ENCODE measurements at places on chromosomes 6 and 20. TPM values are rescaled to one million over a fixed set of nuclear protein-coding genes. Genes with fewer than 3 reads are reported as not detected.

DNA sequence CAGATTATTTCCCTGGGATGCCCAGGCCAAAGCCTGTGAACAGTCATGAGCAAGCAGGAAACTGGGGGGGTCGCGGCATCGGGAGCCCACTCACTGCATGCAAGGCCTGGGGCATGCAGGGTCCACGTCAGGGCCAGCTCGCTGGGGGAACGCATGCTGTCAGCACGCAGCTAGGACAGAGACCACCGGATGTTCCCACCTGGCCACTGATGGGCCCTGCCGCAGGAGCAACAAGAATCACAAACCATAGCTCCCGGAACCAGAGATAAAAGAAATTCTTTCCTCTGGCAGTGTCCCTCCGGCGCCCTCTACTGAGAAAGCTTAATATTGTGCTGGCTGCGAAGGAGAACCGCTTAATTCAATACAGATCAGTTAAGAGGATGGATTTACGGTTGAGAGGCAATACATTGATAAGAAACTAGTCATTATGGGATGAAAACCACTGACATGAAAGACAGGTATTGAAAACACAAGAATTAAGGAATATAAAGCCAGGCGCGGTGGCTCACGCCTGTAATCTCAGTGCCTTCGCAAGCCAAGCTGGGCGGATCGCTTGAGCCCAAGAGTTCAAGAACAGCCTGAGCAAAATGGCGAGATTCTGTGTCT, 32.6 kb downstream of the C6orf15 start:
- H3K4me3 ChIP-seq, result peak overlapping the region; percentile 43
- H3K27me3 ChIP-seq, result peaks cover 2% of the 10 kb centered on the region
- peaks cover 9% of the 10 kb centered on the region for H3K4me1 ChIP-seq
- DNase-seq, result peak; percentile 77
- H3K36me3 ChIP-seq, result no peaks in the 10 kb centered on the region
- H3K27ac ChIP-seq, result no peak overlapping the region

DNA sequence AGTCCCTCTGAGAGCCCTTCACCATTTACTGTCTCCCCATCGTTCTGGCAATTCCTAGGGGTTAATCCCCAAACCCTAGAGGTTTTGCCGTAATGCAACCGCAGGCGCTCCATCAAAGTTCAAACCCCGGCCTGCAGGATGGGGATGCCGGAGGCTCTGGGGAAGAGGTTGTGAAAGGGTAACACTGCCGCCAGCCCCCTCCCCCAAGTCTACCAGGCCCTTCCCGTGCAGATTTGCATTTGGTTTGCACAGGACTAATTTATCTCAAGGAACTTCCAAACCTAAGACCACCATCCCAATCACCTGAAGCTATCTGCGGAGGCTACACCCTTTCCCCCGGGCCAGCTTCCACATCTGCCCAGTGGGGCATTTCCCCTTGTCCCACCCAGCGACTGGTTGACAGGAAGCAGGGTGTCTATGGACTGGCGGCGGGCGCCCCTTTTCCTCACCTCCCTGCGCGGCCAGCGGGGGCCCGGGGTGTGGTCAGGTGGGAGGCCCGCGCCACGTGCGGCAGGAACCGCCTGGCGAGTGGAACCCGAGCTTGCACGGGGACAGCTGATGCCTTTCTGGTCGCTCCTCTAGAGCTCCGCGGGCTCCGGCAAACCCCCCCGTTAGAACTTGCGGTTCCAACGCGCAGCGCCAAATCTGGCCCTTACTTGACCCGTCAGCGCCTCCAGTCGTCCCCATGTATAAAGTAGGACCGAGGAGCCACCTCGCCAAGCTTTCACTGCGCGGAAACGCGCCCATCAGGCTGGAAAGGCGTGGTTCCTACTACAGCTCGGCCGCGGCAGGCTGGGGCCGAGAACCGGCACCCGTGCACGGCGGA, 9.4 kb upstream of the SLC4A11 start:
- no peaks in the 10 kb centered on the region for H3K36me3 ChIP-seq
- peak; percentile 46 for DNase-seq
- peaks cover 19% of the 10 kb centered on the region for H3K27me3 ChIP-seq
- H3K27ac ChIP-seq, result no peak overlapping the region

DNA sequence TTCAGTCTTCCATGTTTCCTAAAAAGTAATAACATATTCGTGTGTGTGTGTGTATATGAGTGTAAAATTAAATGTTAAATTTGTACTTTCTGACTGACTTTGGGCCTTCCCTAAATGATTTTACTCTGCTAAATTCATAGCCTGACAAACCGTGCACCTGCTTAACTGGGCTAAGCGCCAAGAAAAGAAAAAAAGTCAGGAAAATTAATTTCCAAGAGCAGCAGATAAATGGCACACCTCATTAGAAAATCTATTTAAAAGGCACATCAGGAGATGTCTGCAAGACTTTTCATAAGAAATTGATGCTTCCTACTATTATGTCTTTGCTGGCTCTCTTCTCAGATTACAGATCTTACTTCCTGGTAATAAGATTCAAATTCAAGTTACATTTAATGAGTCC, 72.4 kb downstream of the TRDN start:
- H3K36me3 ChIP-seq, result no peaks in the 10 kb centered on the region
- no peak for DNase-seq
- H3K4me1 ChIP-seq, result no peaks in the 10 kb centered on the region
- H3K27ac ChIP-seq, result no peak overlapping the region

- H3K4me3 ChIP-seq, result no peak overlapping the region
- H3K36me3 ChIP-seq, result no peaks in the 10 kb centered on the region
- no peaks in the 10 kb centered on the region for H3K27me3 ChIP-seq
- no peak overlapping the region for H3K27ac ChIP-seq
Measured at GRCh38 chr6:43737272-43738081, 32.5 kb upstream of the VEGFA start.

- H3K27me3 ChIP-seq, result peaks cover 28% of the 10 kb centered on the region
- DNase-seq, result no peak
- H3K27ac ChIP-seq, result no peak overlapping the region
- no peak overlapping the region for H3K4me3 ChIP-seq
- peaks cover 10% of the 10 kb centered on the region for H3K4me1 ChIP-seq
Measured at GRCh38 chr6:42141603-42142117, 760 bp downstream of the C6orf132 start.

GRCh38 chr6:156916130-156916801, 139.1 kb downstream of the ARID1B start:
- H3K4me3 ChIP-seq, result no peak overlapping the region
- peaks cover 54% of the 10 kb centered on the region for H3K4me1 ChIP-seq
- DNase-seq, result no peak

DNA sequence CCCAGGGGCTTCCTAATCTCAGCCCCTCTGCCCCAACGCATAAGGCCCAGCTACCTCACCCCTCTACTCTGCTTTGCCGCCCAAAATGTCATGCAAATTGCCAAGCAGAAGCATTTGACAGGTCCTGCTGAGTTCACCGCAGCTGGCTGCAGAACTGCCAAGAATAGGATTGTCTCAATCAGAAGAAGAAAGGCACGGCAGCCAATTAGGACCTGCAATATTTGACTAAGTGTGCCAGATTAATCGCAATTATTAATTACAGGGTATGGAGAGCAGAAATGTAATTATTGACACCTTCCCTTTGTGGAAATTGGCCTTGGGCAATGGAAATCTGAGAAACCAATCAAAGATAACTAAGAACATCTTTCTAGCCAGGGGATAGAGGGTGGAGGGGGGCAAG, 318.6 kb downstream of the LRFN2 start:
- no peak overlapping the region for H3K4me3 ChIP-seq
- H3K27ac ChIP-seq, result no peak overlapping the region
- H3K27me3 ChIP-seq, result peaks cover 1% of the 10 kb centered on the region
- no peaks in the 10 kb centered on the region for H3K4me1 ChIP-seq

- H3K36me3 ChIP-seq, result no peaks in the 10 kb centered on the region
- no peak overlapping the region for H3K27ac ChIP-seq
- H3K27me3 ChIP-seq, result no peaks in the 10 kb centered on the region
- H3K4me1 ChIP-seq, result no peaks in the 10 kb centered on the region
- no peak overlapping the region for H3K4me3 ChIP-seq
- DNase-seq, result no peak
Measured at GRCh38 chr6:95169775-95170174, 407.6 kb upstream of the MANEA start.

- H3K4me1 ChIP-seq, result no peaks in the 10 kb centered on the region
- no peaks in the 10 kb centered on the region for H3K36me3 ChIP-seq
- H3K4me3 ChIP-seq, result no peak overlapping the region
- H3K27ac ChIP-seq, result no peak overlapping the region
- DNase-seq, result no peak
Measured at GRCh38 chr6:137016356-137016755, 28.4 kb downstream of the IL20RA start.

DNA sequence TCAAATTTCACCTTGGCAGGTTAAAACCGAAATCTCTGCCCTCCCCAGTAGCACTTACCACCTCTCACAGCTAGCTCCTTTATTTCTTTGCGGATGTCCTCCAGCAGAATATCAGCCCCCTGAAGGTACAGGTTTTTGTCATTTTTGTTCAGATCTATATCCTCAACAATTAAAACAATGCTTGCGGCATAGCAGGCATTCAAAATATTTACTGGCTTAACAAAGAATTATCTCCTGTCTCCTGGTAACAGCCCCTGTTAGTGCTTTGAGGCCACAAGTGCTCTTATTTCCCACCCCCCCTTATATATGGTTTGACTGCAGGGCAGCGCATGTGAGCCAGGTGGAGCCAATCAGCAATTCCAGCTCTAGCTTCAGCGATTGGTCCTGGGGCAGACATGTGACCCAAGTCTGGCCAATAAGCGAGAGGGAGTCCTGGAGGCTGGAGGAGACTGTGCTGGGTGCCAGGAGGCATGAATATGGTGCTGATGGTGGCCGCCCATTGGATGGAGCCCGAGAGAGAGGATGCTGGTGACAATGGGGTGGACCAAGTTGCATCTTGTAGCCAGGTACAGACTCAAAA, 21.0 kb downstream of the SULF2 start:
- no peaks in the 10 kb centered on the region for H3K36me3 ChIP-seq
- no peak overlapping the region for H3K4me3 ChIP-seq
- no peak overlapping the region for H3K27ac ChIP-seq
- H3K27me3 ChIP-seq, result peaks cover 18% of the 10 kb centered on the region
- DNase-seq, result no peak
- no peaks in the 10 kb centered on the region for H3K4me1 ChIP-seq

DNA sequence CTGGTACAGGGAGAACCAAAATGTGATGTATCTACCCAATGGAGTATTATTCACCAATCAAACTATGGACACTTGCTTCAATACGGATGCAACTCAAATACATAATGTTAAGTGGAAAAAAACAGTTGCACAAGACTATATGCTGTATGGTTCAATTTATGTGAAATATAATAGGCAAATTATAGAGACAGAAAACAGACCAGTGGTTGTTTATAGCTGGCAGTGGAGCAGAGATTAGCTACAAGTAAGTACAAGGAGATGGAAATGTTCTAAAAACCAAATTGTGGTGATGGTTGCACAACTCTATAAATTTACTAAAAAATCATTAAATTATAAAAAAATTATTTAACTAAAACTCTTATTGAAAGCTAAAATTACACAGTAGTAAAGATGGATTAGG, 113.2 kb downstream of the PRDM1 start:
- H3K36me3 ChIP-seq, result peaks cover 18% of the 10 kb centered on the region
- no peak overlapping the region for H3K27ac ChIP-seq
- H3K4me3 ChIP-seq, result no peak overlapping the region
- DNase-seq, result no peak

DNA sequence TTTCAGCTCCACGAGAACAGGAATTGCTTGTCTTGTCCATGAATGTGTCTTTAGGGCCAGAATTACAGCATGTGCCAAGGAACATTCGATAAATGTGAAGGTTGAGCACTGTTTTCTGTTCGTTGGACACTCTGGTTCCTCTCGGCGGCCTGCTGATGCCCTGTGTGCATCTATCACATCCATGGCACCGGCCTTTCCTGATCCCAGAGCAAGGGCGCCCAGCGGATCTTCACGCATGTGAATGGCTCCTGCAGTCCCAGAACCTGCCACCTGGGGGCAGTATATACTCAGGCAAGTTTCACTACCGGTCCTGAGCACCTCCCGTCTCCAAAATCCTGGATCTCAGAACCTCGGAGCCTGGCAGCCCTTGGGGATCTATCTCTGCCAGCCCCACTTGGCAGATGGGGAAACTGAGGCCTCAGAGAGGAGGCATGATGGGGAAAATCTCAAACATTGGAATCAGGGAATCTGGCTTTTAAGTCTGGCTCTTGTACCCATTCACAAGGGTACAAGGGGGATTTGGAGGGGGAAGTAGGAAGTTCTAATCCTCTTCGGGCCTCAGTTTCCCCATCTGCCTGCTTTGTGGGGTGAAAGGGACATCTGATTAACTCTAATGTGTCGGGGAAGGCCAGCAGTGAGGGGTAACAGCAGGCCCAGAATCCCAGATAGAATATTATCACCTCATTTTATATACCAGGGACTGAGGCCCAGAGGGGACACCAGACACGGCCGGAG, 4.3 kb upstream of the CEBPB start:
- H3K27me3 ChIP-seq, result peaks cover 16% of the 10 kb centered on the region
- no peak overlapping the region for H3K27ac ChIP-seq
- peak; percentile 92 for DNase-seq

- no peaks in the 10 kb centered on the region for H3K36me3 ChIP-seq
- no peak overlapping the region for H3K4me3 ChIP-seq
- DNase-seq, result no peak
- H3K27ac ChIP-seq, result no peak overlapping the region
Measured at GRCh38 chr20:11766961-11767360, 150.7 kb upstream of the BTBD3 start.

GRCh38 chr6:3721810-3722621, 29.5 kb downstream of the PXDC1 start:
- H3K4me3 ChIP-seq, result no peak overlapping the region
- H3K27ac ChIP-seq, result no peak overlapping the region
- H3K36me3 ChIP-seq, result no peaks in the 10 kb centered on the region
- H3K27me3 ChIP-seq, result no peaks in the 10 kb centered on the region
- H3K4me1 ChIP-seq, result no peaks in the 10 kb centered on the region

GRCh38 chr20:58392286-58392685, 3.3 kb downstream of the VAPB start:
- H3K4me1 ChIP-seq, result peaks cover 62% of the 10 kb centered on the region
- H3K4me3 ChIP-seq, result no peak overlapping the region
- DNase-seq, result no peak
- peaks cover 31% of the 10 kb centered on the region for H3K36me3 ChIP-seq
- no peak overlapping the region for H3K27ac ChIP-seq

DNA sequence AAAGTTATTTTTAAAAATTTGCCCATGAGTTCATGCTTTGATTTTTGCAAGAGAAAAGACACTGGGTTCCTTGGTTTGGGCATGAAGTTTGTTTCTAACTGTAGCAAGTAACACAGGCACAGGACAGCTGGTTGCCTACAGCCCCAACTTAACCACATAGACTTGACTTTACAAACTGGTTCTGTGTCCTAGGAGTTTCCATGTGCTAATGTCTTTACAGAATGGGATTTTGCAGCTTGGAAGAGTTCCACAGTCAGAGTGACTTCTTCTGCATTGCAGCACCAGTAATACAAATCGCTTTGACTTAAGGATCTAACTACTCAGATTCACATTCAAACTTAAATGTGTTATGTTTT, 44.3 kb downstream of the OR2B2 start:
- peaks cover 34% of the 10 kb centered on the region for H3K36me3 ChIP-seq
- DNase-seq, result no peak
- H3K4me3 ChIP-seq, result peak overlapping the region; percentile 96
- H3K27ac ChIP-seq, result peak overlapping the region; percentile 100

GRCh38 chr20:18853946-18854646, 40.5 kb downstream of the SCP2D1 start:
- no peaks in the 10 kb centered on the region for H3K36me3 ChIP-seq
- H3K27me3 ChIP-seq, result peaks cover 9% of the 10 kb centered on the region
- H3K27ac ChIP-seq, result no peak overlapping the region
- H3K4me1 ChIP-seq, result no peaks in the 10 kb centered on the region

Gene SYNE1
- total RNA-seq, result 25.9 TPM

Gene SPDEF
- total RNA-seq, result 0.33 TPM

Gene FRMD1
- not detected for total RNA-seq

Gene EMILIN3
- total RNA-seq, result not detected

Gene C6orf52
- 3.7 TPM for total RNA-seq

Gene RBBP8NL
- not detected for total RNA-seq

Gene TXLNB
- 0.17 TPM for total RNA-seq

Gene SLC25A27
- total RNA-seq, result 0.53 TPM

Gene TCP11
- not detected for total RNA-seq

Gene HSPA12B
- total RNA-seq, result not detected

Gene ABHD16B
- total RNA-seq, result not detected

Gene OR2H2
- not detected for total RNA-seq

Data from activated CD4-positive, alpha-beta memory T cell treated with anti-CD3 and anti-CD28 coated beads for 36 hours (primary cell).